ENCODE measurements at places on chromosomes 7 and 10.

DNA sequence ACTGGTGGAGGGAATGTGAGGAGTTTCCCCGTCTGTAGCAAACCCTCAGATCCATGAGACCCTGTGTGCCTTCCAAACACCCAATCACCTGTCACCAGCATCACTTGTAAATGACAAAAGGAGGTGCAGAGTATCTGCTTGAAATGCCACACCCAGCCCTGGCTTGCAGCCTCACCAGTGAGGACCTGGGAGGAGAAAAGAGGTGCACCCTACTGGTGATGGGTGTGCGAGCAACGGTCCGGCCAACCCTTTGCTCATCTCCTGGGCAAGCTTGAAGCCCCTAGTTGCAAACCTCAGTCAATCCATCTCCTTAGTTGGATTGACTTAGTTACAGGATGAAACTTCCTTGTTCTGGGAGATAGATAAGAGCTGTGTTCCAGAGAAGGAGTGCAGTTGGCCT lies 62.4 kb upstream of the WAPL start:
- DNase-seq, result no peak

DNA sequence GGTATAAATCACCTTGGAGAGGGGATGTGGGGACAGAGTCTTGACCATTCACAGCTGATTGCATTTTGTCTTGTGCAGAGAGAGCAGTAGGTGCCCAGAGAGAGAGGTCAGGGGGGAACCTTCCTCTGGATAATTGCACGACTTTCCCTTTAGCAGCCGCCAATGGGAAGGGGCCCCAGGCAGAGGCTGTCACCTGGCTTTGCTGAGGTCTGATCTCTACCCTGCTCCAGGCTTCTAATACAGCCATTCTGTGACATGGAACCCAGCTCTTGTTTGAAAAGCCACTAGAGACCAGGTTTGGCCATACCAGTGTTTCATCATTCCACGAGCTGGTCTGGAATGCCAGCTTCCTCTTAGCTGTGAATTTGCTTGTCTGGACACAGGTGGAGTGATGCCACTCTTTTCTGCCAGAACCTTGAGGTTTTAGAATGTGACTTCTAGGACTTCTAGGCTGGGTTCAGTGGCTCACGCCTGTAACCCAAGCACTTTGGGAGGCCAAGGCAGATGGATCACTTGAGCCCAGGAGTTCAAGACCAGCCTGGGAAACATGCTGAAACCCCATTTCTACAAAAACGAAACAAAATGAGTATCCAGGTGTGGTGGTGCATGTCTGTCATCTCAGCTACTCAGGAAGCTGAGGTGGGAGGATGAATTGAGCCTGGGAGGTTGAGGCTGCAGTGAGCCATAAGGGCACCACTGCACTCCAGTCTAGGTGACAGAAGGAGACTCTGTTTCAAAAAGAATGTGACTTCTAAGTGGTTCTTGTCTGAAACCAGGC lies 159.9 kb downstream of the CAMK1D start:
- DNase-seq, result peak; percentile 3

GRCh38 chr10:30455816-30456215 lies 21.8 kb downstream of the MAP3K8 start:
- DNase-seq, result peak; percentile 47

DNA sequence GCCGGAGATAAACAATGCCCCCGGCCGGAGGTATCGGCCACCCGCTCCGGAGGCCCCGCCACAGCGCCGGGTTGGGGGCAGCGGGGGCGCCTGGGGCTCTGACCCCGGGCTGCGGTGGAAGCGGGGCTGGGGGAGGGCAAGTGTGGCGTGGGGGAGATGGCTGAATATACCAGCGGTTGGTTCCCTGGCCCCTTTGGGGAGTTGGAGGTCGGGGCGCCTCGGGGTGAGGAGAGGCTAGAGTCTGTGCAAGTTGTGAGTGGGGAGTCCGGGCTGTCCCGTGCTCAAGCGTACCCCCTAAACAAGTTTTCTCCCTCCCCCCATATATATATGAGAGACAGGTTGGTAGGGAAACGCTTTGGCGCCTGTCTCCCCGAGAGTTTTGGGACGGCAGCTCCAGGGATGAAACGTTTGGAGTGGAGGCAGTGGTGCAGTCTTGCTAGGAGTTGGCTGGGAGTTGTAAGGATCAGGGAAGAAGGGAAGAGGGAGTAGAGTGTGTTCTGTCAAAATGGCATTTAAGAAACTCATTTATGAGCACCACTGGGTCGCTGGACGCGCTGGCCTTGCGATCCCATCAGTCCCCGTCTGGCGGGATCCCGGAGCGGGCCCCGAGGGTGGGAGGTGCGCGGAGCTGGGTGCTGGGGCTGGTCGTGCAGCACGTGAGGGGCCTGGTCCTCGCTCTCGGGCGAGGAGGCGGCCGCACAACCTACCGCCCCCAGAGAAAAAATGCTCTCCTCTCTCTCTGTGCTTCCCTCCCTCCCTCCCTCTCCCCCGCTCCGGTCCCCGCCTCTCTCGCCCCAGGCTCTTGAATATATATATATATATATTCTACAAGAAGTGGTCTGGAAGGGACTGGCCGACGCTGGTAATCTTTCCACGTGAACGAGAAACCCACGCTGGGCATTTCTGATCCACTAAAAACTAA lies 1.1 kb downstream of the TET1 start:
- peak; percentile 85 for DNase-seq

- no peak for DNase-seq
Measured at GRCh38 chr10:83769281-83769820, 370.0 kb upstream of the GHITM start.

GRCh38 chr10:132963430-132963960 lies 21.1 kb upstream of the CFAP46 start:
- peak; percentile 11 for DNase-seq

GRCh38 chr10:98619446-98619845 lies 172.7 kb upstream of the HPS1 start:
- DNase-seq, result no peak

DNA sequence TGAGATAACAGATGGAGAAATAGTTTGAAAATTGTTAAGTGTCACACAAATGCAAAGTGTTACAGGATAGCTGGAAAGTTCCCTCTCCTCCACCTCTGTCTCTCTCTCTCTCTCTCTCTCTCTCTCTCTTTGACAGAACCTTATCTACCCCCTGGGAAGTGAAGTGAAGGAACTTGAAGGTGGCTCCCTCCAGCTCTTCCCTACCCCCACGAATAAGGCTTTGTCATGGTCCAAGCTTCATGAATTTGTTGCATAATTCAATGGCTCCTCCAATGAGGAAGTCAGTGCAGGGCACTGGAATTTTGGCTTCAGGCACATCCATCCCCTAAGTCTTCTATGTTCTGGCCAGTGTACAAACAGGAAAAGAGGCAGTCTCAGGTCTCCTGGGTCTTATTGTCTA lies 66.4 kb downstream of the CDHR3 start:
- no peak for DNase-seq

GRCh38 chr10:73969224-73969841 lies 28.6 kb upstream of the VCL start:
- DNase-seq, result no peak
